Stimulated activated CD4-positive, alpha-beta T cell treated with anti-CD3 and anti-CD28 coated beads, Interleukin-4, amount 100 ng/mL, for 1 hour (primary cell): ENCODE measurements at places on chromosomes 12 and 14.

- DNase-seq = no peak
Observed at GRCh38 chr14:103190741-103191140, 67.5 kb downstream of the TNFAIP2 start.

- DNase-seq = peak; percentile 32
Observed at GRCh38 chr14:68628605-68629310, 164.1 kb downstream of the ZFP36L1 start.

DNA sequence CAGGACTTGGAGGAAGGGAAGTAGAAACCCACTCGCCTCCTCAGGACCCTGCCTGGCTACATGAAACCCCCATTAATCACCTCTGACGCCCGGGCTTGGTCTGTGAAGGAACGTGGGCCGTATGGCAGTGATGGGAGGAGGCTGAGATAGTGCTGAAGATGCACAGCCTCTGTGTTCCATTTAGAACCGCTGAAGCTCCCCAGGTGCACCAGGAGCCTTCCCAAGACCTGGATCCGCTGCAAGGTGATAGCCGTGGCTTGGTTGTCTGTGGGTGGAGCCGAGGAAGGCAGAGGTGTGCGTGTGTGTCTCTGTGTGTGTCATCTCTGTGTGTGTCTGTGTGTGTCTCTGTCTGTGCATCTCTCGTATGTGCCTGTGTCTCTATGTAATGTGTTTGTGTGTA, 293.1 kb downstream of the CACNA1C start:
- no peak for DNase-seq

- no peak for DNase-seq
Observed at GRCh38 chr12:128549601-128550218, 274.0 kb downstream of the SLC15A4 start.

- no peak for DNase-seq
Observed at GRCh38 chr14:53532853-53533252, 379.7 kb upstream of the DDHD1 start.

GRCh38 chr12:105805730-105806399, 332.9 kb downstream of the NUAK1 start:
- DNase-seq = no peak

DNA sequence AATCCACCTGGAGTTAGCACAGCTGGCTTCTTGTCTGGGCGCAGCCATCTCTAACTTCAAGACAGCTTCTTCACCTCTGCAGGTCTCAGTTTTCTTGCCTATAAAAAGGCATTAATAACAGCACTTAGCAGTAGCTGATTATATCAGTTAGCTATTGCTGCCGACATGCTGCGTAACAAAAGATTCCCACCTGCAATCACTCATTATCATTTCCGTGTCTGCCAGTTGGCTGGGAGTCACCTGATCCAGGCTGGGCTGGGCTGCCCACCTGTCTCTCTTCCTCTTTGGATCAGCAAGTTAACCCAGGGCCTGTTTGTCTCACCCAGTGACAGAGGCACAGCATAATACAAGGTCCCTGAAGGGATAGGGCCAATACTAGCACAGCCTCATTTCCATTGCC, 109.7 kb downstream of the SCARB1 start:
- DNase-seq = no peak

GRCh38 chr12:120039711-120040110, 50.7 kb downstream of the BICDL1 start:
- no peak for DNase-seq

- DNase-seq = no peak
Observed at GRCh38 chr12:3527181-3527580, 36.2 kb downstream of the PRMT8 start.

GRCh38 chr12:51025338-51025835, 797 bp downstream of the SLC11A2 start:
- DNase-seq = no peak

GRCh38 chr12:66915306-66915904, 236.5 kb upstream of the GRIP1 start:
- DNase-seq = no peak

DNA sequence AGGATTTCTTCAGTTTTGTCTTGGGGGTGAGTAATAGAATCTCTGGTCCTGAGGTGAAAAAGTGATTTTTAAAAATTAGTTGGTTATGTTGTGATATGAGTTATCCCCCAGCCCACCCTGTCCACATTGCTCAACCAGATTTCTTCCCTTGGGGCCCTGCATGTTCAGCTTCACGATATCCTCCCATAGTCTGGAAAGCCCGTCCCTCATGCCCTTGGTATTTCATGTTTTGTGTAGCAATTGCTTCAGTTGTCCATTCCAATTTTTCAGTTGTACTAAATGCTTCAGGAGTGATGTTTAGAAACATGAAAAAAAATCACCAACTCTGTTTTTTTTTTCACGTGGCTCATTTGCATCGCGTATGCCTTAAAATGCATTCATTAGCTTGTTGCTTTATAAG, 17.5 kb upstream of the BICD1 start:
- DNase-seq = no peak

DNA sequence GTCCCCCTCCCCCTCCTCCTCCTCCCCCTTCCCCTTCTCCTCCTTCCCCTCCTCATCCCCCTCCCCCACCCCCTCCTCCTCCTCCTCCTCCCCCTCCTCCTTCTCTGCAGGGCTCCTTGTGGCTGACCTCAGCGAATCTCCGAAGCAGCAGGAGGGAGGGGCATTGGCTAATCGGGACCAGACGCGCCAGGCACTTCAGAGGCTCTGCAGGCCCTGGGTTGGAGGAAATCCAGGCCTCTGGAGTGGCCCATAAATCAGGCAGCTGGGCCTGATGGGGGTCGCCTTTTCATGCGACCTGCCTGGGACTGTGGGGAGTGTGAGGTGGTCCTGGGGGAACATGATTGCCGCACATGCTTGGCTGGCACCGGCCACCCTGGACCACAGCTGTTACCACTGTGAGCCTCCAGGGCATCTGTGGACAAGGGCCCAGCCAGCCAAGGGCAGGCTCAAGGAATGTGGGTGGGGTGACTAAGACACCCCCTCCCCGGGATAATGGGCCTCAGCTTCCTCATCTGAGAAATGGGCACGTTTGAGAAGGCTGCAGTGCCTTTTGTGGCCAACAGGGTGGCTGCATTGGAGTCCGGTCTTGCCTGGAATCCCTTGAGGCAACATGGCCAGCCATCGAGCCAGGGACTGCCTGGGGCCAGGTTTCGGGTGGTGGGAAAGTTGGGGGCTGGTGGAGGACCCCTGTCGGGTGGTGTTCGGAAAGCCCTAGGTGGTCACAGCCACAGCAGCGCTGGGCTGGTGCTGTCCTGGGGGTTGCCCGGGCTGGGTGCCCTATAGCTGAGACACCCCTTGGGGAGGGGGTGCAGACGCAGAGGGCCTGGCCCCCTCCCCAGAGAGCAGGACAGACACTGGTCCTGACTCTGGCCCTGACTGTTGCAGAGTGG, 12.0 kb downstream of the KIF26A start:
- no peak for DNase-seq

DNA sequence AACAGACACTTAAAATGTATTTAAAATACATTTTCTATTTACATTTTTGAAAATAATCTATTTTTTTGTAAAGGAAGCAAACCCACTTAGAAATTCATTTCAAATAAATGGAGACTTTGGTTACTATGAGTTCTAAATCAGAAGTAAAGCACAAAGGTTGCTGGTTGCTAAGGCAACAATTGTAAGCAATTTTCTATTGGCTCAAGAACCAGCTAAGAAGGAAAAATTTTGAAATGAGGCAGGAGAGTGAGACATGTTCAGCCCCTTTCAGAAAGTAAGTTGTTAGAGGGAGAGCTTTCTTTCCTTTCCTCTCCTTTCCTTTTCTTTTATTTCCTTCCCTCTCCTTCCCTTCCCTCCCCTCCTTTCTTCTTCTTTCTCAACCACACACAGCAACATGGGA, 80.7 kb downstream of the PRMT8 start:
- no peak for DNase-seq

- no peak for DNase-seq
Observed at GRCh38 chr12:14258575-14258940, 106.9 kb upstream of the ATF7IP start.

GRCh38 chr14:75614179-75614578, 35.8 kb downstream of the FLVCR2 start:
- DNase-seq = no peak

DNA sequence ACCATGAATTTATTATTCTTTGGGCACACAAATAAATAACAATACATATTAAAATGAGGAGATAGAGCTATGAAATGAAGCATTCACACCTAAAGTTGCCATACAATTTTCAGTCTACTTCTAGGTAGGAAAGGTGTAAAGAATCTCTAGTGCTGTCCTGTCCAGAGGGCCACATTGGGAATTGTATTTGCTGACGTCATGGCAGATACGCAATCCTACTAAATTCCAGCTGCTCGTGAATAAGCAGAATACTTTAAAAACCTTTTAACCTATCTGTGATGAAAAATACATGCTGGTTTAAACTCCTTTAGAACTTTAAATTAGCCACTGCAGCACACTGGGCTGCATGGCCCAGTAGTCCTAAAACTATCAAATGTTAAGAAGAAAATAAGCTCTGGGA, 236.1 kb downstream of the FSCB start:
- no peak for DNase-seq

GRCh38 chr12:60415351-60415750, 819.5 kb downstream of the SLC16A7 start:
- DNase-seq = no peak

GRCh38 chr12:42556917-42557316, 32.6 kb downstream of the PRICKLE1 start:
- no peak for DNase-seq

DNA sequence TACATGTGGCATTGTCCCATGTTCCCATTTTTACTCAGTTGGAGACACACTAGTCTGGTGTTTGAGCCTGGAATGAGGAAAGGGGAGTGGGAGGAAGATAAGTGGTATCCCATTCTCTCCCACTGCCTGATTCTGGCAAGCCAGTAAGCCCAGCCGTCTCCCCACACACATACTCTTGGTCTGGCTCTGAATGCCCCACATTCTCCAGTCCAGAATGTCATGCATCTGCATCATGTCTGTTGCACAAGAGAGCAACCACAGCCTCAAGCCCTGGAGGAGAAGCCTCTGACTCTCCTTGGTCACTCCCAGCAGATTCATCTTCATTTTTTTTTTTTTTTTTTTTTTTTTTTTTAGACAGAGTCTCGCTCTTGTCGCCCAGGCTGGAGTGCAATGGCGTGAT, 48.0 kb downstream of the DRAM1 start:
- DNase-seq = no peak

DNA sequence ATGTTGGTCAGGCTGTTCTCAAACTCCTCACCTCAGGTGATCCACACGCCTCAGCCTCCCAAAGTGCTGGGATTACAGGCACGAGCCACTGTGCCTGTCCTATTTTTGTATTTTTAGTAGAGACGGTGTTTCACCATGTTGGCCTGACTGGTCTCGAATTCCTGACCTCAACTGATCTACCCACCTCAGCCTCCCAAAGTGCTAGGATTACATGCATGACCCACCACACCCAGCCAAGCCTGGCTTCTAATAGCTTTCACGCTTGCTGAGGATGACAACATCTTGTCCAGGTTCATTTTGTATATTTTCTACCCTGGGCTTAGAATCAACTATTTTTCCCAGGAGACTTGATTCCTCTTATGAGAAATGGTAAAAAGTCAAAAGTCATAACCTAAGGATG, 64.7 kb downstream of the WASHC3 start:
- DNase-seq = no peak

- DNase-seq = no peak
Observed at GRCh38 chr14:44420226-44420625, 86.9 kb downstream of the FSCB start.
